ENCODE measurements at places on chromosomes 3 and 15. TPM values are rescaled to one million over a fixed set of nuclear protein-coding genes. Genes with fewer than 3 reads are reported as not detected.

DNA sequence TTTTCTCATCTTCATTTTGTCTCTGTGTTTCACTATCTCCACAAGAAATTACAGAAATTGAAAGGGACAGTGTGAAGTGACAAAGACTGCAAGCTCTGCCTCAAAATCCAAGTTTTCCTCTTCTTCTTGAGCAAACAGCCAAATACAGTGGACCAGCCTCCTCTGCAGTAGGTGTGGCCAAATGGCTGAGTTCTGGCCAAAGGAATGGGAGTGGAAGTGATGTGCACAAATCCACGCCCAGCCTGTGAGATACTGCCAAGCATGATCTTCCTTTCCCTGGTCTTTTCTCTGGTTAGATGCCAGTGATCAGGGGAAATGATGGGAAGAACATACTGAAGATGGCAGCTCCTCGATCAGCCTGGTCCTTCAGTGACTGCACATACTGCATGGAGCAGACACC lies 111.0 kb upstream of the CPNE4 start:
- no peaks in the 10 kb centered on the region for H3K4me1 ChIP-seq
- H3K27me3 ChIP-seq: no peaks in the 10 kb centered on the region
- no peak overlapping the region for H3K4me3 ChIP-seq
- no peaks in the 10 kb centered on the region for H3K36me3 ChIP-seq
- no peak for DNase-seq
- H3K27ac ChIP-seq: no peak overlapping the region

- H3K4me3 ChIP-seq: peak overlapping the region; percentile 40
- H3K4me1 ChIP-seq: peaks cover 49% of the 10 kb centered on the region
- peak overlapping the region; percentile 85 for H3K27ac ChIP-seq
- peaks cover 10% of the 10 kb centered on the region for H3K36me3 ChIP-seq
- peak; percentile 79 for DNase-seq
Measured at GRCh38 chr15:69713726-69714559, 261.3 kb downstream of the RPLP1 start.

SLC51A gene
- not detected for total RNA-seq

DNA sequence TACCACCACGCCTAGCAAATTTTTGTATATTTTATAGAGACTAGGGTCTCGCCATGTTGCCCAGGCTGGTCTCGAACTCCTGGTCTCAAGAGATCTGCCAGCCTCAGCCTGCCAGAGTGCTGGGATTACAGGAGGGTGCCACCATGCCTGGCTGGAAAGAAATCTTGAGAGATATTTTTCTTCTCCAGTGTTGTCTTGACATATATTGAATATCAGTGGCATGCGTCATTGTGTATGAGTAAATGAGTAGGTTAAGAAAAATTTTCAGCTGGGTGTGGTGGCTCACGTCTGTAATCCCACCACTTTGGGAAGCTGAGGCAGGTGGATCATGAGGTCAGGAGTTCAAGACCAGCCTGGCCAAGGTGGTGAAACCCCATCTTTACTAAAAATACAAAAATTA lies 3.5 kb upstream of the PIF1 start:
- no peaks in the 10 kb centered on the region for H3K36me3 ChIP-seq
- no peak for DNase-seq

NDUFB5 gene
- total RNA-seq: 81.5 TPM

DNA sequence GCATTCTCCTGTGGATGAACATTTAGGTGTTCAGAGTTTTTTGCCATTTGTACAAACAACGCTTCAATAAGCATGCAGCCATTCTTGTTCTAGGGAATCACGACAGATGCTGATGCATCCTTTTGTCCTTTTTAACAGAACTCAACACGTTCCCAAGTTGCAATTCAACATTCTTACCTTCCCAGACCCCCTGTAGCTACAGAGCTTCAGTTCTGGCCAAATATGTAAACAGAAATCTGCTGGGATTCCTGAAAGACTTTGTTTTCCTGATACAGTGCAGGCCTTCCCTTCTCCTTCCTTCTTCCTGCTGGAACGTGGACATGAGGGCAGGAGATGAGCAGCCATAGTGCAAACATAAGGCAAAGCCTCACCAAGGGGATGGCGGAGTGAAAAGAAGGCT lies 59.1 kb upstream of the SPATA12 start:
- H3K27me3 ChIP-seq: peaks cover 8% of the 10 kb centered on the region
- no peak for DNase-seq
- no peak overlapping the region for H3K4me3 ChIP-seq
- no peaks in the 10 kb centered on the region for H3K36me3 ChIP-seq

DNA sequence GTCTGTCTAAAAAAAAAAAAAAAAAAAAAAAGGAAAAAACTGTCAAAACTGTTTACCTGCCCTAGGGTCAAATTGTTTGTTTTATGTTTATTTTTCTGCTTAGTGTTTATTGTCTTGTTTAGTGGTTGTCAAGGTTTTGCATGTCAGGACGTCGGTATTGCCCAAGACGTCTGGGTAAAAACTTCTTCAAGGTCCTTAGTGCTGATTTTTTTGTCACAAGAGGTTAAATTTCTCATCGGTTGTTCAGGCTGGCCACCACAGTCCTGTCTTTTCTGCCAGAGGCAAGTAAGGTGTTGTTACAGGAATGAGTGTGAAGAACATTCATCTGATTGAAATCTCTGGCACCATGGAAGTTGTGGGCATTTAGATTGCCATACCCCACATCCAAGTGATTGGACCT lies 7.0 kb downstream of the DET1 start:
- H3K27me3 ChIP-seq: peaks cover 1% of the 10 kb centered on the region
- DNase-seq: no peak
- no peak overlapping the region for H3K27ac ChIP-seq
- H3K4me1 ChIP-seq: no peaks in the 10 kb centered on the region

DNA sequence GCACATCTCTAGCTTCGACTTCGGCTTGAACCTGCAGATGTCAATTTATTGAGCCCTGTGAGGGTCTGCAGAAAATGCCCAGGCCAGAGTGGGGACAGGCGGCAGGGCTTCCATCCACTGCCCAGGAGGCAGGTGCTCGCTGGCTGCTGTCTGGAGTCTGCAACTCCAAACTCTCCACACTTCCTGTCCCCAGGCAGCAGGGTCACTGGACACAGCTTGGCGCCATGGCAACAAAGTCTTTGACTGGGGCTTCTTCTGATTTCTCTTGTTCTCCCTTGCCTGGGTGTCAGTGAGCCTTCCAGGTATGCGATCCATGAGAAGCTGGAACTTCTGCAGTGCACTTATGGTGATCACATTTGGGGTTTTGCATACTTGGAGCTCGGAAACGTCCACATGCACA lies 33.5 kb downstream of the SV2B start:
- H3K27me3 ChIP-seq: peaks cover 6% of the 10 kb centered on the region
- no peaks in the 10 kb centered on the region for H3K36me3 ChIP-seq
- no peak overlapping the region for H3K4me3 ChIP-seq

DNA sequence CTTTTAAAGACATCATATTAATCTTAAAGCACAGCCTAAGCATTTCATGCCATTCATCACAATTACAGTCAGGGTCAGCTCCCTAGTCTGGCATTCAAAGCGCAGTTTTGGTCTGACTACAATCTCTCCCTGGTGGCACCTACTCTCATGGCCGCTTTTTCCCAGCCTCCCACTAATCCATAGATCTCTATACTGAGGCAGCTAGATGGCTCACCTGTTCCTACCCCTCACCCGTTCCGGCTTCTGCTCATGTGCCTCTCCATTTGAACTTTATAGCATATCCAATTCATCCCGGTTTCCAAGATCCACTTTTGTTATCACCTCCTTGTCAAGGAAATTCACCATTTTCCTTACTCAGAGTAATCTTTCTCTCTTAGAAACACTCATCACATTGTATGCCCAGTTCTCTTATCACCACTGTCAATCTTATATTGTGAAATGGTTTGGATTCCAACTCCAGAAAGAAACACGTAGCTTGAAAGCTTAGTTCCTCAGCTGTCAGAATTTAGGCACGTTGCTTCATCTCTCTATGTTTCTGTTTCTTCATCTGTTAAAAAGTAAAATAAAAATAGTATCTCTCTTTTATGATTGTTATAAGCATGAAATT lies 220.0 kb upstream of the UBE2E2 start:
- no peaks in the 10 kb centered on the region for H3K4me1 ChIP-seq
- H3K36me3 ChIP-seq: no peaks in the 10 kb centered on the region
- H3K27me3 ChIP-seq: peaks cover 2% of the 10 kb centered on the region
- H3K27ac ChIP-seq: no peak overlapping the region

ENTPD3 gene
- not detected for total RNA-seq

- peaks cover 20% of the 10 kb centered on the region for H3K4me1 ChIP-seq
- H3K27ac ChIP-seq: no peak overlapping the region
- H3K36me3 ChIP-seq: peaks cover 1% of the 10 kb centered on the region
- H3K27me3 ChIP-seq: no peaks in the 10 kb centered on the region
- no peak overlapping the region for H3K4me3 ChIP-seq
Measured at GRCh38 chr3:129829640-129830039, 63.9 kb downstream of the TMCC1 start.

DNA sequence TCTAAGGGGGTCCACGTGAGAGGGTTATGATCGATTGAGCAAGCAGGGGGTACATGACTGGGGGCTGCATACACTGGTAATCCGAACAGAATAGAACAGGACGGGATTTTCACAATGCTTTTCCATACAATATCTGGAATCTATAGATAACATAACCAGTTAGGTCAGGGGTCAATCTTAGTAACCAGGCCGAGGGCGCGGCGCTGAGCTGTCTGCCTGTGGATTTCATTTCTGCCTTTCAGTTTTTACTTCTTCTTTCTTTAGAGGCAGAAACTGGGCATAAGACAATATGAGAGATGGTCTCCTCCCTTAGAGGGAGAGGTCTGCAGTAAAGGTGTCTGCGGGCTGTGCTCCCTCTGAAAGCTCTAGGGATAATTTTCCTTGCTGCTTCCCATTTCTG lies 261.3 kb downstream of the XXYLT1 start:
- no peaks in the 10 kb centered on the region for H3K4me1 ChIP-seq
- H3K27me3 ChIP-seq: no peaks in the 10 kb centered on the region
- H3K27ac ChIP-seq: no peak overlapping the region

- H3K4me3 ChIP-seq: peak overlapping the region; percentile 59
- H3K4me1 ChIP-seq: peaks cover 84% of the 10 kb centered on the region
- peak overlapping the region; percentile 90 for H3K27ac ChIP-seq
Measured at GRCh38 chr3:157130467-157131251, 29.3 kb downstream of the CCNL1 start.

GRCh38 chr15:34855893-34856292 lies 60.5 kb upstream of the ACTC1 start:
- H3K4me1 ChIP-seq: no peaks in the 10 kb centered on the region
- H3K27me3 ChIP-seq: no peaks in the 10 kb centered on the region
- H3K27ac ChIP-seq: no peak overlapping the region
- DNase-seq: no peak

- H3K27me3 ChIP-seq: no peaks in the 10 kb centered on the region
- no peak overlapping the region for H3K4me3 ChIP-seq
- H3K27ac ChIP-seq: peak overlapping the region; percentile 81
- peaks cover 40% of the 10 kb centered on the region for H3K4me1 ChIP-seq
Measured at GRCh38 chr3:58387650-58388546, 45.7 kb downstream of the PDHB start.

DNA sequence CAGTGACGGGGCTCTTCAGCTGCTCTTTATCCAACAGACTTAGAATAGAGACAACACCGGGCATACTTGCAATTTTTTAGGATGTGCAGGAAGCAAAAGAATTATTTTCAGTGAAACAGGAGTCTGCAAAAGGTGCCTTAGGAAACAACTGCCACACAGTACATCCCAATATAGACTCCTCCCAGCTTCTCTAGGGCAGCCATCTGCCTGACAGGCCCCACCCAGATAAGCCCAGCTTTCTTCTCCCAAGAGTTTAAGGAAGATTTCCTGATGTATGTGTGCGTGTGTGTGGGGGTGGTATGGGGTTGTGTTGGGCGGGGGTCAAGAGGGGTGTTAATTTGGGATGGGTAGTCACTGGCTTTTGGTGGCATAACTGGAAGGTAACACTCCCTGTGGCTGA lies 21.5 kb downstream of the MAP2K1 start:
- no peak for DNase-seq
- H3K36me3 ChIP-seq: peaks cover 25% of the 10 kb centered on the region
- H3K4me1 ChIP-seq: peaks cover 92% of the 10 kb centered on the region
- peak overlapping the region; percentile 63 for H3K27ac ChIP-seq
- no peaks in the 10 kb centered on the region for H3K27me3 ChIP-seq

- H3K36me3 ChIP-seq: no peaks in the 10 kb centered on the region
- no peak overlapping the region for H3K4me3 ChIP-seq
- peaks cover 10% of the 10 kb centered on the region for H3K4me1 ChIP-seq
- no peak overlapping the region for H3K27ac ChIP-seq
Measured at GRCh38 chr3:158739078-158739477, 6.8 kb upstream of the RARRES1 start.

GRCh38 chr15:83323296-83323711 lies 38.8 kb upstream of the BNC1 start:
- peaks cover 12% of the 10 kb centered on the region for H3K27me3 ChIP-seq
- no peak for DNase-seq
- no peaks in the 10 kb centered on the region for H3K36me3 ChIP-seq
- no peak overlapping the region for H3K4me3 ChIP-seq
- no peaks in the 10 kb centered on the region for H3K4me1 ChIP-seq
- H3K27ac ChIP-seq: no peak overlapping the region

SOX14 gene
- not detected for total RNA-seq

ANKDD1A gene
- 1.3 TPM for total RNA-seq

GRCh38 chr15:20646529-20647142 lies 105.0 kb upstream of the GOLGA6L6 start:
- DNase-seq: no peak
- no peaks in the 10 kb centered on the region for H3K36me3 ChIP-seq
- no peak overlapping the region for H3K4me3 ChIP-seq
- peaks cover 7% of the 10 kb centered on the region for H3K27me3 ChIP-seq
- no peaks in the 10 kb centered on the region for H3K4me1 ChIP-seq
- H3K27ac ChIP-seq: no peak overlapping the region

GRCh38 chr3:111542611-111543300 lies 759 bp downstream of the CD96 start:
- no peaks in the 10 kb centered on the region for H3K27me3 ChIP-seq
- no peak for DNase-seq
- peak overlapping the region; percentile 97 for H3K4me3 ChIP-seq

GRCh38 chr15:61951949-61952348 lies 108.3 kb downstream of the VPS13C start:
- H3K27ac ChIP-seq: no peak overlapping the region
- H3K36me3 ChIP-seq: peaks cover 37% of the 10 kb centered on the region

KNG1 gene
- not detected for total RNA-seq

DNA sequence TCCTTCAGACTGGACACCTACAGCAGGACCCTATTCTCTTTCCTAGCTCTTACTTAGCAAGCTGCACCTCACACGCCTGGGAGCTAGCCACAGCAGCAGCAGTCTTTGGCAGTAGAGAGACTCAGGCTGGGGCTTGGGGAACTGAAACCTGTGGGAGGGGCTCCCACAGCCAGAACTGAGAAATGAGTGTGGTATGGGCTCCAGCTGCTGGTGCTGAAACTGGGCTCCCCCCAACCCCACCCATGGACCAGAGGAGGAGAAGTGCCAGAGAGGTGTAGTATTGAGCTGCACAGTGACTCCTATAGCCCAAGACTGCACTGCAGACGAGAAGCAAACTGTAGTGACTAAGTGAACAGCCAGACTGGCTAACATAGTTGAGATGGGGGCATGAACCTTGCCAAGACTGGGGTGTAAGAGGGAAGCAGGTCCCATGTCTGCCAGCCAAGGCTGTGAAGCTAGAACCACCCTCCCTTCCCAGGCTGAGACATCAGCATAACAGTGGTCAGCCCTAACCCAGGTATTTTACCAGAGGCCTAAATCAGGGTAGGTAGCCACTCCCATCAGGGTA lies 62.5 kb downstream of the MYO5A start:
- no peaks in the 10 kb centered on the region for H3K27me3 ChIP-seq
- H3K4me3 ChIP-seq: no peak overlapping the region
- DNase-seq: peak; percentile 44
- peaks cover 5% of the 10 kb centered on the region for H3K36me3 ChIP-seq
- H3K4me1 ChIP-seq: peaks cover 52% of the 10 kb centered on the region
- no peak overlapping the region for H3K27ac ChIP-seq

EXD1 gene
- total RNA-seq: not detected
